ENCODE measurements at places on chromosomes 7 and 10.

DNA sequence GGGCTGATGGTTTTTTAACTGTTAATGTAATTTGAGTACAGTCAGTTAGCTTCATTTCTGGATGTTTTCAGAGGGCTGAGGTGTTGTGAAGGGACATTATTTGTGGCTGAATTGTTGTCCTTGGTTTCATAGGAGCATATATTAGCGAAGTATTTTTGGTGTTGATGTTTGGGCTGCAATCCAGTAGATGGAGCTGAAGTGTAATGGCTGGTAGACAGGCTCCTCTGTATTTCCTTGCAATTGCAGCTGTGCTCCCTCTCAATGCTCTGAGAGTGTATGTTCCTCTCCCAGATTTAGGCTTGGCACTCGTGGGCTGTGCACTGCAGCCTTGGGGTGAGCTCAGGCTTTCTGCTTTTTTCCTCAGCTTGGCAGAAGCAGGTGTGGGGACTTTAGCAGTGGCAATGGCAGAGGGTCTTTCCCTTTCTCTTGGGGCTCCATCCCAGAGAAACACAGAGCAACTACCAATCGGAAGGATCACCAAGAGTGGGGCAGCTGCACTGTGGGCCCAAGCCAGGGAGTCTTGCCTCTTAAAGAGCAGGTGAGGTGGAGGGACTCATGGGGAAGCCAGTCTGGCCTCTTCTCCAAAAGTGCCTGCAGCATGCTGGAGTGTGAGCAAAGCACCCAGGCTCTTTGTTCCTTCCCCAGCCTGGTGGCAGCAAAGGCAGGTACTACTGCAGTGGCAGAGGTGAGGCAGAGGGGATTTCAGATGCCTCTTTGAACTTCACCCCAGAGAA lies 544.4 kb downstream of the SH2D4B start:
- no peak for DNase-seq

GRCh38 chr7:93817526-93817925 lies 73.0 kb downstream of the TFPI2 start:
- no peak for DNase-seq

DNA sequence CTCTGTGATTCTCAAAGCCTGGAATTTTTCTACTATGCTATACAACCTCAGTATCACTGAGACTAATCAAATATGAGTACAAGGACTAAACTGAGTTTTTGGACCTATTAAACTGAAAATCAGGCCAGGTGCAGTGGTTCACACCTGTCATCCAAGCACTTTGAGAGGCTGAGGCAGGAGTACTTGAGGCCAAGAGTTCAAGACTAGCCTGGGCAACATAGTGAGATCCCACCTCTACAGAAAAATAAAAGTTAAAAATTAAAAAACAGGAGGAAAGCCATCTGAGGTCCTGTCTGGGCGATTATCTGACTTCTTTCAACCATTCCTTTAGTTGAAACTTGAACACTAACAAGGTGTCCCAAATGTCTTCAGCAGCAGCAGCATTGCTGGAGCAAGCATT lies 7.0 kb downstream of the XRCC2 start:
- no peak for DNase-seq

- no peak for DNase-seq
These were observed 90.7 kb upstream of the LRRC4 start for GRCh38 chr7:128121711-128122530.

DNA sequence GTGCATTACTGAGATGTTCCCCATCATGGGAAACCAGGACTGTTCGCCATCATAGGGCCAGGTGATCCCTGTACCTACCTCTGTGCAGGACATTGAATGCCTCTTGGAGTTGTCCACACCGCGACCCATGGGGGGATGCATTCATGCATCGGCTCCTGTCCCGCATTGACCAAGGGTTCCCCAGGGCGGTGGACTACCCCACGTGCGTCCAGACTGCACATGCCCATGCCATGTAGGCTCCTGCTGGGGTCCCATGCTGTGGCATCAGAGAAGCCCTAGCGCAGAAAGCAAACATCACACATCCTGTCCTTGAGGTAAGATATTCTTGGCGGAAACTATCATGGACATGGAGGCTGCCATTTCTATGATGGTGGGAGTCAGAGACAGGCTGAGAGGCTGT lies 121.6 kb upstream of the UNC5B start:
- no peak for DNase-seq

- no peak for DNase-seq
These were observed 238.2 kb upstream of the NEBL start for GRCh38 chr10:21135023-21135931.

DNA sequence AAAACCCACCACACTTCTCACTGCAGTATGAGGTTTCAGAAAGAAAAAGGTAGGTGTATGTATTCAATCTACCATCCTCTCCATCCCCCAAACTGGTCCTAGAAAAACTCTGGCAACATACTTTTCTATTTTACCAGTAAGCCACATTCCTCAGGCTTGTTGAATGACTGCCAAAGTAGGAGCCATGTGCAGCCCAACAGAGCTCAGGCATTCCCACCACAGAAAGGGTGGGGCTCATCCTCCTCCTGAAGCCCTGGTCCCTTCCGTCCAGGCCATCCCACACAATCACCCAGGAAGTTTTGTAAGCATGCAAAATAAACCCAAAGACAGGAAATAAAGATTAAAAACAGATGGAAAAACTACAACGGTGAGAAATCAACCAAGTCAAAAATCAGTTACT lies 57.2 kb downstream of the MAD1L1 start:
- no peak for DNase-seq

GRCh38 chr7:157687845-157688532 lies 351.2 kb downstream of the DNAJB6 start:
- DNase-seq: no peak

DNA sequence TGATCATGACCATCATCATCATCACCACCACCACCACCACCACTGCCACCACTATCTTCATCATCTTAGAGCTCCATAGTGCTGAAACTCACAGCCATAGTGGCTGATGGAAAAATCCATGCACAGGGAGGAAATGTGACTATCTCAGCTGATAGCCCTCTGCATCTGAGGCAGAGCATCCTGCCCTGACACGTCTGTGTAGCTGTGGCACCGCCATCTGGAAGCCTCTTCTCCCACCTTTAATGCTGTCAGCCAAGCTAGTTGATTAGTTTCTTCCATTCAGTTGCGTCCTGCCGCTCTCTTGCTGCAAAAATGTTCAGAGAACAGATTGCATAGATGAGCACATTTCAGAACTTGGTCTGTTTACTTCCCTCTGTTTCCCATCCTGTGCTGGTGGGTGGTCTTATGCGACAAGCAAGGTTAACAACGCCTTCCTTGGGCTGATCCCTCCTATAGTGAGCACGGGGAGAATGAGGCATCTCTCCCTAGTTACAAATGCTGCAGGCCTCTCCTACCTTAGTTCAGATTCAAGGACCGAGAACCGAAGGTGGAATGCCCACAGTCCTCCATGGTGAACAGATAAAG lies 478.6 kb downstream of the PLXNA4 start:
- no peak for DNase-seq

- DNase-seq: no peak
These were observed 9.4 kb downstream of the ZCWPW1 start for GRCh38 chr7:100418930-100419659.

GRCh38 chr10:132259702-132260482 lies 47.9 kb downstream of the STK32C start:
- no peak for DNase-seq

DNA sequence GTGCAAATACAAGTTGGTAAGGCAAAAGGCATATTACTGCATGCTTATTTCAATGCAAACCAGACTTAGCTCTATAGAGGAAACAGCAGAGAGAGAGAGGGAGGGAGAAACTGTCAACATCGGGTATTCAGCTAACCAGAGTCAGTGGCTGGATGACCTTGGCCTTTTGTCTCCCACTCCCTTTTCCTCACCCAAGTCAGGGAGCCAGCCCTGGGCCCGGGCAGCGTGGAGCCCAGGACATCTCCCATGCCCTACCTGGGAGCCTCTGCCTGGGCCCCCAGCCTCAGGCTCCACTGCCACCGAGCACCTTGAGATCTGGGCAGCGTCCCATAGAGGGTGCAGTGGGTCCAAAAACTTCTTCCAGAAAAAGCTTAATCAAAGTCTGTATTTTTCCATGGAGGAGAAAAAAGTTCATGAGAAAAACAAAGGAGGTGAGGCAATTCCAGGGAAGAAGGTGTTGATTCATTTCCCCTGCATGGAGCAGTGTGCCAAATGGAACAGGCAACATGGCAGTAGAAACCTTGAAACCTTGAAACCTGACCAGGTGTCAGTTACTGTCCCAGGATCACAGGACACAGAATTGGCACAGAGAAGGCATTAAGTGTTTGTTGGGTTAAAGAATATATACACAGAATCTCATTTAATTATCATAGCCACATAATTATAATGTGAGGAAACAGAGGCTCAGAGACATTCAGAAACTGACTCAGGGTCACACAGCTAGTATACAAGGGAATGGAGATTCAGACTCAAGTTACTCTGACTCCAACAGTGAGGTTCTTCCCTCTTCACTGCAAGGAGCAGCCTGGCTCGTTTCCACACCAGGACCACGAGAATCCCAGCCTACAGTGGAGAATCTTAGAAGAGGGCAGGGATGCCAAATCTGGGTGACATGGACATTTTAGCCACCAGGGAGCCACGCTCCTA lies 5.8 kb upstream of the NCOA4 start:
- DNase-seq: no peak

GRCh38 chr7:64884085-64884912 lies 18.8 kb upstream of the ZNF273 start:
- no peak for DNase-seq

DNA sequence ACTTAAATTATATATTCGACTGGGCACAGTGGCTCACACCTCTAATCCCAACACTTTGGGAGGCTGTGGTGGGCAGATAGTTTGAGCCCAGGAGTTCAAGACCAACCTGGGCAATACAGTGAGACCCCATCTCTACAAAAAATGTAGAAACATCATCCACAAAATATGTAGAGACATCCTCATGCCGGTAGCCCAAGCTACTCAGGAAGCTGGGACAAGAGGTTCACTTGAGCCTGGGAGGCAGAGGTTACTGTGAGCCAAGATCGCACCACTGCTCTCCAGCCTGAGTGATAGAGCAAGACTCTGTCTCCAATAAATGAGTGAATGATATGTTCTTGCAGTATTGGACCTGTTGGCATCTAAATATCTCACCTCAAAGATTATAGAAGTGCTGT lies 22.6 kb upstream of the TNS3 start:
- DNase-seq: no peak

DNA sequence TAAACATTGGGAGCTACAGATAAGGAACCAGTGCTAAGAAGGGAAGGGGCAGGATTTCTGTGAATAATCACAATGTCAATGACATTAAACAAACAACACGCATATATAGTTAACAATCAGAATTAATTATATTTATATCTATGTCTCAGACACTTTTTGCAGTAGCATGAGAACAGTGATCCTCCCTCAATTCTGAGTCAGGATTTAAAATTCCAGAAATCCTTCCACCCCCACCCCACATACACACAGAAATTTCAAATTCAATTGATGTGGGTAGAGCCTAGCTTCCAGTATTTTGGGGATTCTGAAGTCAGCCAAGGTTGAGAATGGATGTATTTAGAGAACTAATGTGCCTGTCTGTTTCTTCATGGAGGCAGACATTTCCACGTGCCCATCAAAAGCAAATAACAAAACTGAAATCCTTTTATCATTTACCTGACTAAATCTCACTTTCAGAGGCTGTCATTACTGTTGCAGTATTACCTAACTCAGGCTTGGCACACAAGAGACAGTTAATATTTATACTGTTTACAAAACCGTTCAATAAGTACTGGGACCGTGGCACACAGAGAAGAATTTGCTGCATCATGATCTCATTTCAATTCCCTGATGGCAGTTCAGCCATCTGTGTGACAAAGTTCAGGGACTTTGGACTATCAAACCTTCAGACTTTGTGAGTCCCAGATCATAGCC lies 116.6 kb upstream of the PALS2 start:
- no peak for DNase-seq

- no peak for DNase-seq
These were observed 9.4 kb upstream of the INPP5A start for GRCh38 chr10:132528064-132528691.

GRCh38 chr10:88870089-88870488 lies 10.0 kb upstream of the STAMBPL1 start:
- no peak for DNase-seq

GRCh38 chr7:28530175-28530802 lies 118.0 kb downstream of the CREB5 start:
- no peak for DNase-seq

GRCh38 chr10:125628104-125629049 lies 54.6 kb downstream of the TEX36 start:
- no peak for DNase-seq

DNA sequence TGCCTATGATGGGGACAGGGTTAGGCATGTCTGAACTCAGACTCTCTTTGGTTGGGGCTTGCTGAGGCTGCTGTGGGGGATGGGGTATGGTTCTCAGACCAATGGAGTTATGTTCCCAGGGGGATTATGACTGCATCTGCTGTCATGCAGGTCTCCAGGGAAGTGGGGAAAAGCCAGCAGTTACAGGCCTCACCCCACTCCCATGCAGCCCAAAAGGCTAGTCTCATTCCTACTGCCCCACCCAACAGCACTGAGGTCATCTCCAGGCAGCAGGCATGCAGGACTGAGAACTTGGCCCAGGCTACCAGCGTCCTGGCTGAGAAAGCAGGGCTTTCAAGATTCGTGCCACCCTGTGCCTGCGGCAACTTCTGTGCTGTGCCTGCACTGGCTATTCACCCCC lies 373.3 kb downstream of the HTR7 start:
- no peak for DNase-seq

DNA sequence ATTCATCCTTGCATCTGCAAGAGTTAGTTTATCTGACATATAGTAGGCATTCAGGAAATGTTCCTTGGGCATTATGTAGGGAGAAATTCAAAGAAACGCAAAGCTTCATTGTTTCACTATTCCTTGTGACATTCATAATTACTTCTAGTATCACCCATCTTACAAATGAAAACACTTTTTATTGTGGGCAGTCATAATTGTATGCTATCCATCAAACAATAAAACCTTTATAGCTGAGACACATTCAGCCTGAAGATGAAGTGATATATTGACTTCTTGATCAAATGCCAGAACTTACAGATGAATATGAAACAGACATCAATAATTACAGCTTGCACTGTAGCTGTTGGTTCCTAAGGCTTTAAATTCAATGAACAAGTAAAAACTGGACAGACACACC lies 36.4 kb downstream of the FAM204A start:
- no peak for DNase-seq

GRCh38 chr10:70918851-70919530 lies 30.6 kb upstream of the PCBD1 start:
- DNase-seq: no peak

- DNase-seq: no peak
These were observed 10.7 kb downstream of the SUV39H2 start for GRCh38 chr10:14889318-14889717.

- DNase-seq: no peak
These were observed 195.7 kb downstream of the CACNA2D1 start for GRCh38 chr7:82247814-82248433.

GRCh38 chr7:120628251-120628650 lies 229.7 kb downstream of the TSPAN12 start:
- no peak for DNase-seq

GRCh38 chr7:98396768-98397167 lies 4.1 kb downstream of the BAIAP2L1 start:
- no peak for DNase-seq

GRCh38 chr7:151091431-151091830 lies 5.2 kb downstream of the AGAP3 start:
- no peak for DNase-seq

GRCh38 chr7:106054156-106054910 lies 57.8 kb downstream of the SYPL1 start:
- no peak for DNase-seq
